ENCODE measurements at places on chromosomes 6 and 20. TPM values are rescaled to one million over a fixed set of nuclear protein-coding genes. Genes with fewer than 3 reads are reported as not detected.

Gene FAM217A
- 0.13 TPM for total RNA-seq

Gene PRR18
- 0.93 TPM for total RNA-seq

Gene C4A
- total RNA-seq: 13.1 TPM

Gene ZFP57
- total RNA-seq: 0.14 TPM

- DNase-seq: no peak
Observed at GRCh38 chr6:38184585-38185080, 365.1 kb downstream of the ZFAND3 start.

DNA sequence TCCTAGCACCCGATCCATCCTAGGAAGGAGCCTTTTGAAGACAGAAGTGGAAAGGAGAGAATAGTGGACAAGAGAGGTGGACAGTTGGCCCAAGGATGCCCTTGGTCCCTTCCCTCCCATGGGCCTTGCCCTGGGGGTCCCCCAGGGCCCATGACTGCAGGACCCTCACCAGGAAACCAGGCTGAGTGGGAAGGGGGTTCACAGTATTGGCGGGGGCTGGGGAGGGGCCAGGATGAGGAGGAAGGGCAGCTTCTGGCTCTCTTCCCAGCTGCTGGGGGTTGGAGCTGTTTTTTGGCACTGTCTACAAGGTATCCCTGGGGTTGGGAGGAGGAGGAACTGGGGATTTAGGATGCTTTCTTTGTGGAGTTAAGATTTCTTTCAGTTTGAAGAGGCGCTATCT is 4.0 kb upstream of the DSN1 start:
- no peak for DNase-seq

- DNase-seq: no peak
Observed at GRCh38 chr6:75290136-75290945, 5.7 kb upstream of the TMEM30A start.

GRCh38 chr6:41815587-41815986 is 28.1 kb downstream of the TOMM6 start:
- DNase-seq: no peak

DNA sequence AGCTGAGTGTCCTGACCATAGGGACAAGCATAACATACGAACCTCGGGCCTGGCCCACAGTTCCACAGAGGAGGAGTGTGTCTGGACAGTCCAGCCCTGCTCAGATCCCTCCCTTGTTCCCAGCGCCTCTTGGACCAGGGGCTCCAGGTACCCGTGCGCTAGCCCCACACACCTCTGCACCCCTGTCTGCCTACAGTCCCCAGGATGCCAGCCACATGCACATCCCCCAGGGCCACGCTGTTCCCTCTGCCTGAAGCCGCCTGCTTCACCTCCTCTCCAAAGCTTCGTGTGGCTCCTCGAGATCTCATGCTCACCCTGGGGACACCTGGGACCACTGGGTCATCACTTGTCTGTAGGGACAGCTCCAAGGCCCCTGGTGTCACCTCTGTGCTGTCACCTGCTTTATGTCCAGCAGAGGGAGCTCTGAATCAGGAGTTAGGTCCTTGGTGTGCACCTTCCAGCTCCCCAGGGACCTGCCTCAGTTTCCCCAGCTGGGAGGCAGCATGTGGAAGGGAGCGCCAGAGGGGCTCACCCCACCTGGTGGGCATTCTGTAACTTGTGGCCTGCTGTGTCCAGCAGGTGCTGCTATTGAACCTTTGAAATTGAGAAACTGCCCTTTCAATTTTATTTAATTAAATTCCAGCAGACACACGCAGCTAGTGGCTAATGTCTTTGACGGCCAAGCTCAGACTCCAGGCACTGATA is 7.3 kb upstream of the YTHDF1 start:
- no peak for DNase-seq

- no peak for DNase-seq
Observed at GRCh38 chr6:136751522-136751956, 40.7 kb downstream of the MAP3K5 start.

GRCh38 chr6:98036344-98036923 is 753.4 kb upstream of the MMS22L start:
- no peak for DNase-seq

DNA sequence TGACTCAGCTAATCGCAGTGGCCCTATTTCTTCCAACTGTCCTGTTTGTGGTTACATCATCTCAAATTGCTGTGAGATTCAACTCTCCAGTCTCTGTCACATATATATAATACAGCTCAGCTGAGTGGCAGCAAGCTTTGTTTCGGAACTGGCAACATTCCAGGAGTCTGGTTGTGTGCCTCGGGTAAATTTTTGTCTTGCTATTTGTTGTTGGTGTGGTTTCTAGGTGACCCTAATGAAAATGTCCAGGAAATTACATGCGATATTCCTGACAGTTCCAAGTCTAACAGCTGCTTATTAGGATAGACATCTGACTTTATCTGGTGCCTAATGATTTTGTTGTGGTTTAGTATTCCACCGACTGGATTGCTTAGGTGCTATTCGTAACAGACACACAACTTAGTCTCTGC is 581.8 kb downstream of the CD109 start:
- no peak for DNase-seq

DNA sequence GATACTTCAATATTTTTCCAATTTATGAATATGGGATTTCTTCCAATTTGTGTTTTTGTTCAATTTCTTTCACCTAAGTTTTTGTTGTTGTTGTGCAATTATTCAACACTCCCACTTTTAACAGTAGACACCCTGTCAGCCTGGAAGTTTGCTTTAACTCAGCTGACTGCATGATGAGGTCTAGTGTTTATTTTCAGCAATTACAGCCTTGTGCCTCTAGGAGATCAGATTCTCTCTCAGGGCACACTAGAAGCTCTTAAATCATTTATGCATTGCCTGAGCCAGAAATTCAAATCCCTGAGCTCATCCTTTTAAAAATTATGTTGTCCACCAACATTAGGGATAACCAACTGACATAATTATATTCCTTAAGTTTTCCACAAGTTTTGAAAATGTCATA is 85.7 kb downstream of the MRAP2 start:
- no peak for DNase-seq

- DNase-seq: peak; percentile 89
Observed at GRCh38 chr6:42043787-42044475, 6.4 kb upstream of the TAF8 start.

GRCh38 chr20:31934968-31935764 is 16.7 kb downstream of the PDRG1 start:
- no peak for DNase-seq

- DNase-seq: no peak
Observed at GRCh38 chr6:149266659-149267058, 50.9 kb upstream of the TAB2 start.

All from progenitor cell of endocrine pancreas (in vitro differentiated cells).